A549 treated with DMSO at 1 μM for 4 hours (cell line): ENCODE measurements at places on chromosomes 13 and 19. TPM values are rescaled to one million over a fixed set of nuclear protein-coding genes. Genes with fewer than 3 reads are reported as not detected.

The IFNL1 gene
- 0.15 to 0.28 TPM (median 0.27 TPM) in 3 of 5 replicates, not detected in the others for total RNA-seq

The LGALS7 gene
- 0.36 to 0.44 TPM in 2 of 5 replicates, not detected in the others for total RNA-seq

The CYP4F8 gene
- total RNA-seq, result not detected in 5 replicates

The ZNF723 gene
- total RNA-seq, result not detected in 5 replicates

The TEX26 gene
- total RNA-seq, result not detected in 5 replicates

The IGFL1 gene
- 2.3 to 3.1 TPM (median 2.6 TPM) in 5 replicates for total RNA-seq

The UPK1A gene
- total RNA-seq, result 0.64 to 1.2 TPM (median 0.84 TPM) in 5 replicates

The ZNF224 gene
- total RNA-seq, result 10.1 to 16.3 TPM (median 11.4 TPM) in 5 replicates

The RNASEH2B gene
- total RNA-seq, result 26.1 to 33.6 TPM (median 30.9 TPM) in 5 replicates

The FBN3 gene
- total RNA-seq, result 0.01 TPM in 1 of 5 replicates, not detected in the others

The KCNN4 gene
- 53.4 to 63.0 TPM (median 58.9 TPM) in 5 replicates for total RNA-seq

The C19orf85 gene
- not detected in 5 replicates for total RNA-seq

The ZNF491 gene
- not detected in 5 replicates for total RNA-seq

The C19orf38 gene
- total RNA-seq, result 0.10 to 0.23 TPM (median 0.11 TPM) in 4 of 5 replicates, not detected in the other

The FAM216B gene
- not detected in 5 replicates for total RNA-seq

The SPART gene
- total RNA-seq, result 26.8 to 30.6 TPM (median 28.9 TPM) in 5 replicates

The ICAM4 gene
- total RNA-seq, result 0.09 to 0.17 TPM (median 0.11 TPM) in 4 of 5 replicates, not detected in the other

The ASPDH gene
- not detected in 5 replicates for total RNA-seq

The FAAP24 gene
- 12.4 to 18.2 TPM (median 17.4 TPM) in 5 replicates for total RNA-seq

The APOC4 gene
- total RNA-seq, result not detected in 5 replicates

The CGB1 gene
- not detected in 5 replicates for total RNA-seq

The CACNG6 gene
- total RNA-seq, result 10.7 to 12.6 TPM (median 11.2 TPM) in 5 replicates

The SULT2B1 gene
- 14.7 to 18.6 TPM (median 15.6 TPM) in 5 replicates for total RNA-seq

The COL5A3 gene
- total RNA-seq, result 4.1 to 5.4 TPM (median 4.2 TPM) in 5 replicates

The LYPD5 gene
- total RNA-seq, result 0.17 to 0.31 TPM (median 0.22 TPM) in 5 replicates

The SELENOV gene
- not detected in 5 replicates for total RNA-seq

The ZNF256 gene
- total RNA-seq, result 1.1 to 1.4 TPM (median 1.2 TPM) in 5 replicates

The SHANK1 gene
- total RNA-seq, result 0.07 to 0.52 TPM (median 0.22 TPM) in 5 replicates

The CLEC11A gene
- total RNA-seq, result 6.4 to 10.5 TPM (median 9.0 TPM) in 5 replicates

The NLRP4 gene
- total RNA-seq, result not detected in 5 replicates

The ZNF433 gene
- total RNA-seq, result not detected in 5 replicates

The KCNK6 gene
- 5.2 to 6.1 TPM (median 6.1 TPM) in 5 replicates for total RNA-seq
